Upper lobe of right lung (tissue), 1 donor: ENCODE measurements at places on chromosomes 1 and 21.

- DNase-seq, result no peak
These were observed 12.3 kb upstream of the GOLT1A start for GRCh38 chr1:204225841-204226735.

DNA sequence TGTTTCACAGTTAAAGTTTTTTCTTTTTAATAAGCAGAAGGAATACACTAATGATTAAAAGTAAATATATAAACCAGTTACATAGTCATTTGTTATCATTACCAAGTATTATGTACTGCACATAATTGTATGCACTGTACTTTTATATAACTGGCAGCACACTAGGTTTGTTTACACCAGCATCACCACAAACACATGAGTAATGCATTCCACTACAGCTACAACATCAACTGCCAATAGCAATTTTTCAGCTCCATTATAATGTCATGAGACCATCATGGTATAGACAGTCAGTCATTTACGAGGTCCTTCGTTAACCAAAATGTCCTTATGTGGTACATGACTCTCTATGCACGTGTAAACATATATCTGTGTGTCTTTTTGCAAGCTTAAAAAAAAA is 35.2 kb downstream of the SCYL3 start:
- DNase-seq, result no peak

GRCh38 chr1:95723346-95723745 is 489.3 kb downstream of the RWDD3 start:
- DNase-seq, result no peak

GRCh38 chr1:208885060-208885459 is 640.9 kb upstream of the PLXNA2 start:
- no peak for DNase-seq

- no peak for DNase-seq
These were observed 3.0 kb downstream of the VAMP4 start for GRCh38 chr1:171738911-171739310.

DNA sequence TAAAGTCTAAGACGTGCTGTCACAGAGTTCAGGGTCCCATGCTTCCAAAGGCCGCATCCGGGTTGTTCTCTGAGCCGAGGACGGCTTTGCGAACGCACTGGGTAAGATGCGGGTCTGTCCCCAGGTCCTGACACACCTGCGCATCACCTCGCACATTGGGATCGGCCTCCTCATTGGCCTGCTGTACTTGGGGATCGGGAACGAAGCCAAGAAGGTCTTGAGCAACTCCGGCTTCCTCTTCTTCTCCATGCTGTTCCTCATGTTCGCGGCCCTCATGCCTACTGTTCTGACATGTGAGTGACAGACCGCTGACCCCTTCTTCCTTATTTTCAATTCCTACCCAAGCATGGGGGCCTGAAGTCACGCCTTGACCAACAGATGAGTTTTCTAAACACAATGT is 25.3 kb downstream of the TFF3 start:
- peak; percentile 76 for DNase-seq

- no peak for DNase-seq
These were observed 12.6 kb downstream of the FTCD start for GRCh38 chr21:46142582-46143473.

DNA sequence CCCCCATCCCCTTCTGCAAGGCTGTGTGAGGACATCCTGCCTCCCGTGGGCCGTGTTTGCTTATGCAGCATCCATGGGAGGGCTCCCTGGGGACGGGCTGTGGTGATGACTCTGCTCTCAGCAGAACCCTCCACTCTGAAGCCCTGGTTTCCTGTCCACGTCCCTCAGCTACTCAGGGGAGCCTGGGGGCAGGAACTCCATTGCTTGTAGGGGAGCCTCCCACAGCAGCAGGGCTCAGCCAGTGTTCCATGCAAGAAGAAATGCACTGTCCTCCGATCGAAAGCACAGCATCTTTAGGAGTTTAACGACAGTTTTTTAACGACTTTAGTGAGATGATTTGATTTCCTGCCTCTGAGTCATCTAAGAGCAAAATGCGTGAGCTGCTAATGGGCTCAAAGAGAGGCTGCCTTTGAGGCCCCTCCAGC is 8.3 kb upstream of the KCNAB2 start:
- DNase-seq, result no peak

DNA sequence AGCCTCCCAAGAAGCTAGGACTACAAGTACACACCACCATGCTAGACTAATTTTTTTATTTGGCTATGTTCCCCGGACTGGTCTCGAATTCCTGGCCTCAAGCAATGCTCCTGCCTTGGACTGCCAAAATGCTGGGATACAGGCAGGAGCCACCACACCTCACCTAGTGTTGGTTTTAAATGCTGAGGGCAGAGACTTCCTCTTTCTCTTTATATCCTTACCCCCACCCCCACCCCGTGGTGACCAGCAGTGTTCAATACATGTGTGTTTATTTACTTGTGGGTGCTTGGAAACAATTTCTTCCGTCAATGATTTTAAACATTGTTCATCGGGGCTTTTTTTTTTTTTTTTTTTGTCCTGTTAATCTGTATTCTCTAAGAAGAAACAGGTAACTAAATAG is 158.9 kb downstream of the ZBTB18 start:
- no peak for DNase-seq

DNA sequence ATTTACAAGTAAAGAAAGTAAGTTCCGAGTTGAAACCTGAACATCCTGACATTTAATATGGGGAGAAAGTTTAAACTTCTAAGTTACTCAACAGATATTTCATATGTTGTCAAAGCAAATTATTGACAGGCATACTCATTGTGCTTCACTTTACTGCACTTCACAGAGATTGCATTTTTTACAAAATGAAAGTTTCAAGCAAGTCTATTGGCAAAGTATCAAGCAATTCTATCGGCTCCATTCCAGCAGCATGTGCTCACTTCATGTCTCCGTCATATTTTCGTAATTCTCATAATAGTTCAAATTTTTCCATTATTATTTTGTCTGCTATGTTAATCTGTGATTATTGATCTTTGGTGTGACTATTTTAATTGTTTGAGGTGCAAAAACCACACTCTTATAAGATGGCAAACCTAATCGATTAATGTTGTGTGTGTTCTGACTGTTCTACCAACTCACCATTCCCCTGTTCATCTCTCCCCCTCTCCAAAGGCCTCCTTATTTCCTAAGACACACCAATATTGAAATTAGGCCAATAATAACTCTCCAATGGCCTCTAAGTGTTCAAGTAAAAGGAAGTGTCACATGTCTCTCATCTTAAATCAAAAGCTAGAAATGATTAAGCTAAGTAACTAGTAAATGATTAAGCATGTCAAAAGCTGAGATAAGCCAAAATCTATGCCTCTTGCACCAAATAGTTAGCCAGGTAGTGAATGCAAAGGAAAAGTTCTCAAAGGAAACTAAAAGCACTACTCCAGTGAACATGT is 68.2 kb upstream of the BCL9 start:
- DNase-seq, result no peak

GRCh38 chr1:29960156-29960755 is 723.9 kb downstream of the PTPRU start:
- DNase-seq, result no peak

- no peak for DNase-seq
These were observed 144.5 kb upstream of the TMEM51 start for GRCh38 chr1:15008783-15009729.

GRCh38 chr1:230186003-230186863 is 119.2 kb downstream of the GALNT2 start:
- peak; percentile 87 for DNase-seq

DNA sequence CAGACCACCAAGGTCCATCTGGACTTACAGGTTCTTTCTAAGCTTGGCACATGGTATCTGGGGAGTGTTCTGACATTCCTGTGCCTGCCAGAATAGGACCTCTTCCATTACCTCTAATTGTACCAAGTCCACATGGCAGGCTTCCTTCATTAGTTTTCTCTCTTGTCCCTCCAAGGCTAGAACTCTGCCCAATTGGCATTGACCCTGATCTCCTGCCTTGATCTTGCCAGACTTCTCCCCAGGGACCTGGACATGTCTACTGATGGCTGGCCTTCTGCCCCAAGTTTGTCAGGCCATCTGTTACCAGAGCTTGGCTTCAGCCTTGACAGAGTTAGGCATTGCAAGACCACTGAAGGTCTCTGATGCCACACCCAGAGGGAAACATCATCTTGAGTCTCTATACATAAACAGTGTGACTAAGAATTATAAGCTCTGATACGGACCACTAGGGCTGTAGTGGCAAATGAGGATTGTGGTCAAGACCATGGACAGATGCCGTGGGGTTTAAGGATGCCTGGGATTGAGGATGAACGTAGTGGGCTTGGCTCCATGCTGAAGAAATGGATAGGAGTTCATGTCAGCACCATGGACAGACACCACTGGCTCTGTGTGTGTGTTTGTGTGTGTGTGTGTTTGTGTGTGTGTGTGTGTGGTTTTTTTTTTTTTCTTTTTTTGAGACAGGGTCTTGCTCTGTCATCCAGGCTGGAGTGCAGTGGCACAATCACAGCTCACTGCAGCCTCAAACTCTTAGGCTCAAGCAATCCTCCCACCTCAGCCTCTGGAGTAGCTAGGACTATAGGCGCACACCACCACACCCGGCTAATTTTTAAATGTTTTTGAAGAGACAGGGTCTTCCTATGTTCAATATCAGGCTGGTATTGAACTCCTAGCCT is 19.5 kb upstream of the PSMB2 start:
- DNase-seq, result no peak

DNA sequence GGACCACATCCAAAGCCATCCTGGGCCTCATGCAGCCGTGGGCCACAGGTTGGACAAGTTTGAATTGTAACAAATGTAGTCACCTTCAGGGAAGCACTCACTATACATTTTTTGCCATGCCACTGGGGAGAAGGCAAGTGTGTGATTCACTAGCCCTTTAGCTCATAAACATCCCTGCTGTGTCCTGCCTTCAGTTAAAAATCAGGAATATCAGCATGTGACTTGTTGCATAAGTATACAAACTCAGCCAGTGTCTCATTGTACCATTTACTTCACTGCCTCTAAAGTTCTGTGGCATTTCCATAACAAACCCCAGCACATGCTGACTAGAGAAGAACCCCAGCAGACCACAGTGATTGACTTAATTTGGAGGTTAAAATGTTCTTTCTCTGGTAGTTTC is 142.0 kb upstream of the C1orf105 start:
- no peak for DNase-seq

GRCh38 chr1:23396380-23396779 is 26.7 kb upstream of the ZNF436 start:
- DNase-seq, result no peak

GRCh38 chr1:93619507-93620171 is 62.0 kb downstream of the BCAR3 start:
- DNase-seq, result no peak

GRCh38 chr1:41382480-41383090 is 21.4 kb downstream of the FOXO6 start:
- DNase-seq, result peak; percentile 82

GRCh38 chr1:161390559-161390858 is 22.8 kb upstream of the CFAP126 start:
- DNase-seq, result no peak

DNA sequence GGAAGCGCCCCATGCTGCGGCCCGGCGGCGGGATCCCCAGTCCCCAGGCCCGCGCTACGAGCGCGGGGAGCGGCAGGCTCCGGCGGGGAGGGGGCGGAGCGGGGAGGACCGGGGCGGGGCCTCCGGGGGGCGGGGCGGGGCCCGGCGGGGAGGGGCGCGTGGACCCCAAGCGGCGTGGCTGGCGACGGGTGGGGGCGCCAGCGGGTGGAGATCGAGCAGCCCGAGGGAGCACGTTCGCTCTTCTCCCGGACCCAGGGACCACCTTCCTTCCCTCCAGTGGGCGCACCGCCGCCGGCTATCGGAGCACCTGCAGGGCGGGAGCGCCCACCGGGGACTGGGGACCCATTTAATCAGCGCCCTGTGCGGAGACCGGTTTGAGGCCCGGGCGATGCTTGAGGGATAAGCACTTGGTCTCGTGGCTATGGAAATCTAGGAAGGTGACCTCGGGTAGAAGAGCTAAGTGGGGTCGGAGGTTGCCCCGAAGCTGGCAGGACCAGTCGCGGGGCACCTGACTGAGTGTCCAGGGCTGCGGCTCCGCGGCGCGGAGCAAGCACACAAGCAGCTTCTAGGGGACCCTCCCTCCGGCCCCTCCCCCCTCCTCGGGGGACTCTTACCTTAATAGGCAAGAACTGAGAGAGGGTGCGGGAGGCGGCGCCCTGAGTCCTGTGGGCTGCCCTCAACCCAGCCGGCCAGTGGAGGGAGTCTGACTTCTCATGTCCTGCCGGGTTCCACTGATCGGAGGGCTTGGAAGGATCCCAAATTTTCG is at the start of gene TSPAN2:
TSS of gene TSPAN2 (minus strand) at position 84 of the 766 bp plus-strand sequence. CDS start at position 13, 71 bp downstream.
- peak; percentile 73 for DNase-seq

GRCh38 chr1:9164532-9164900 is 35.6 kb upstream of the GPR157 start:
- DNase-seq, result no peak

DNA sequence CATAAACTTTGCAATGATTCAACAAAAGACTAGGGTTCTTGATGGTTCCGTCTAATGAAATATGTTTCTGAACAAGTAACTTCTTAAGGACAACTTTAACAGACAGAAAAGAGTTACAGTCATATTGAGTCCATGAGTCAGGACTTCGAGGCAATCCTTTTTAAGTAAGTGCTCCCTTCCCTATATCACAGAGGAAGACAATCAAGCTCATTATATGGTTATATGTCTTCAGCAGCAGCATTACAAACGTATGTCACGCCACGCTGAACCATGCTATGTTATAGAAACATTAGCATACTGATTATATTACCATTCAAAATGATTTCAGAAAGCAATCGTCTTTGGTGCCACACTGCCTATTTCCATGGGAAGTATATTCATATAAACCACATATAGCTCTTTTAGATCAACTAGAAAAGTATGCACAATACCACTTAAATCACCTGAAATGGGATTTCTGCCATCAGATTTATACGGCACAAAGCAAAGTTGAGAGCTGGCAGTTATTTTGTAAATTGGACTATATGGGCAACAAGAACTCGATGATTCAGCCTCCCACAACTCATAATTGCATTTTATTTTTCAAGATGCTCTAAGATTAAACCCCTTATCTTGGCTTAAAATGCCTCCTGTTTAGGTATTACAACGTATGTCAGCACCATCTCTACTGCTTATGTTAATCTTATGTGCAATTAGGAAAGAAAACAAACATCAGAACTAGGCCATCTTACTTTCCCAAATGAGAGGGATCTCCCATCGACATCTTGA is 111.3 kb upstream of the SAMSN1 start:
- no peak for DNase-seq

DNA sequence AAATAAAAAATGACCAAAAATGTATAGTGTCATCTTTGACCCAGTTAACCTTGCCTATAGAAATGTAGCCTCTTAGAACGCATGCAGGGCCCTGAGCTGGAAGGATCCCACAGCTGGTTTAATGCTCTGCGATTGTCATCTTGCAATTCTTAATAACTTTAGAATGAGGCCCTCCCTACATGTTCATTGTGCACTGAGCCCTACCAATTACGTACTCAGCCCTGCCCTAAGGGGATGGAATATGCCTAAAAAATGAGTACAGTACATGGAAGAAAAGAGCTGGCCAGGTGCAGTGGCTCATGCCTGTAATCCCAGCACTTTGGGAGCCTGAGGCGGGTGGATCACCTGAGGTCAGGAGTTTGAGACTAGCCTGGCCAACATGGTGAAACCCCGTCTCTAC is 57.8 kb upstream of the BCAR3 start:
- no peak for DNase-seq
